ENCODE measurements at places on chromosomes 7 and 10. TPM values are rescaled to one million over a fixed set of nuclear protein-coding genes. Genes with fewer than 3 reads are reported as not detected.
A peak's percentile ranks its signal among the peaks of the same experiment; 100 is the strongest.

Gene PRLHR
- not detected for polyA plus RNA-seq

Gene LRRN3
- 3.8 TPM for polyA plus RNA-seq

DNA sequence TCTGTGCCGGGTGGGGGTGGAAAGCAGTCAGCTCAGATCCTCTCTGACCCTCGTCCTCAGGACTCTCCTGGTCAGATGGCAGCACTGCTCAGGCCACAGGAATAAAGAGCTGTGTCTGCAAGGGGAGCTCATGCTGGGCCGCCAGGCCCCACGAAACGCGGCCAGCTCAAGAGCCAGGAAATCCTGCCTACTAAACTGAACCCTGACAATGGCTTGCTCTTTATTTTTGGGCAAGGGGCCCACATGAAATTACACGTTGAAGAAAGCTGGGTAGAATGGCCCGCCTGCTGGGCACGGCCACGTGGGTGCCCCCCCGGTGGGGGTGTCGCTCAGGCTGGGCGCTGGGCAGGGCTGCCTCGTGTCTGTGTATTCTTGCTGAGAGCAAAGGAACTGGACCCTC lies 103.0 kb downstream of the ITIH5 start:
- no peak for DNase-seq

DNA sequence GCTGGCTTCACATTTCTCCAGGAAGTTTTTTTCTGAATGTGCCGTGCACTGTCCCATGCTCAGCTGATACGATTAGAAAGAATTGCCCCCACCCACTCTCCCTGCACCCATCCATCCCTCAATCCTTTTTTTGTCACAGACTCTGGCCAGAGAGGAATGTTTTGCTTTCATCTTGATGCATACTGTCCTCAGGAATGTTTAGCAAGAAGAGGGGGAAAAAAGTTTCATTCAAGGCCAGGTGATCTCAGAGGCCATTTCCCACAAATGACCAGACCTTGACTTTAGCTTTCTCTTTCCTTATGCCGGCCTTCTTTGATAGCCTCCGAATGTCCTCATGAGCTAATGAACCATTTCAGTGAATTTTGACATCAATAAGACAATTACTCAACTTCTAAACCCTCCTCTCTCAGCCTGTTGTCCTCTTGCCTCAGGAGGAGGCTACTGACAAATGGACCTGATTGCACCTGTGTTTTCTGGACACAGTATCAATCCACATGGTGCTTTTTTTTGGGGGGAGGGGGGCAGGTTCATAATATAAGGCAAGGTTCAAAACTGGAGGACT lies 105.0 kb upstream of the KLF6 start:
- no peak for DNase-seq

Gene SH2D4B
- 0.26 TPM for polyA plus RNA-seq

DNA sequence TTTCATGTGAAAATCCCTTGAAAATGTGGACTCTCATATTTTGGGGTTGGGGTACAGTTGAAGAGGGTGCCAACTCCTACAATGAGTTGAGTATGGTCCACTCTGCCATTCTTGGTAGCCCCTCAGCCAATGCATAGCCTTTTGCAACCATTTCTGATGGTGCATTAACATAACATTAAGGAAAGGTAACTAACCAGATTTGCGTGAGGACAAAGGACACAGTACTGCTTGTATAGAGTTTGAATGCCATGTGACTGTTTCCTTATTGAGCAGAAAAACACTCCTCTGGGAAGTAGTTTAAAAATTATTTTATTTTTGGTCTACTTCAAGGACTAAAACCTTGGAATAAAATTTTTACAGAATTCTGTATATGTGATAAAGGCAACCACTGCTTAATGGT lies 107.9 kb downstream of the HIBADH start:
- DNase-seq: no peak

Gene PHKG1
- 3.0 TPM for polyA plus RNA-seq

- no peak for DNase-seq
These were observed 7.7 kb upstream of the BET1 start for GRCh38 chr7:94011714-94012353.

DNA sequence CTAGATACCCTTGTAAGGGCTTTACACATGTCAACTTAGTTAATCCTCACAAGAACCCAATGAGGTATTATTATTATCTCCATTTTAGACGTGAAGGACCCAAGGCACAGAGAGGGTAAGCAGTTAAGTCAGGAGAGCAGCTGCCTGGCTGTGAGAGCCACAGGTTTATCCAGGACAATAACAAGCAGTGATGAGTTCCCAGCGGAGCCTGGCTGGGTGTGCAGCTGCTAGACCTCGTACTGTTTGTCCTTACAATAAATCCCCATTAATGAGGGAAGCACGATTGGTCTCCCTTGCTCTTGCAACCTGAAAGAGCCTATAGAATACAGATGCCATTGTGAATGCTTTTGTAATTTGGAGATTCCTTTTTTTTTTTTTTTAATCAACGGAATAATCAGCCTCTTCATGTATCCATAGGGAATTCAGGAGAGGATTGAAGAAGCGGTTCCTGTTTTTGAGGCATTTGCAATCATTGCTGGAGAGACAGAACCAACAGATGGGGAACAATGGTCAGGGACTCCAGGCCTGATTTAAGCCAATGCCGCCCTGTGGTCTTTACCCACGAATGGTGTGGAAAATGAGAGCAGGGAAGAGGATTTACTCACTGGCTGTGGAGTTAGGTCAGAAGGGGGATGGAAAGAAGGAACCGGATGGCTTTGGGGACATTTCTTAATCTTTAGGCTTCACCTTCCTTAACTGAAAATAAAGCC lies 12.3 kb upstream of the ASB4 start:
- DNase-seq: no peak

Gene WNT2
- polyA plus RNA-seq: 0.76 TPM

GRCh38 chr7:28318101-28318762 lies 94.1 kb upstream of the CREB5 start:
- DNase-seq: no peak

Gene PTF1A
- polyA plus RNA-seq: not detected

DNA sequence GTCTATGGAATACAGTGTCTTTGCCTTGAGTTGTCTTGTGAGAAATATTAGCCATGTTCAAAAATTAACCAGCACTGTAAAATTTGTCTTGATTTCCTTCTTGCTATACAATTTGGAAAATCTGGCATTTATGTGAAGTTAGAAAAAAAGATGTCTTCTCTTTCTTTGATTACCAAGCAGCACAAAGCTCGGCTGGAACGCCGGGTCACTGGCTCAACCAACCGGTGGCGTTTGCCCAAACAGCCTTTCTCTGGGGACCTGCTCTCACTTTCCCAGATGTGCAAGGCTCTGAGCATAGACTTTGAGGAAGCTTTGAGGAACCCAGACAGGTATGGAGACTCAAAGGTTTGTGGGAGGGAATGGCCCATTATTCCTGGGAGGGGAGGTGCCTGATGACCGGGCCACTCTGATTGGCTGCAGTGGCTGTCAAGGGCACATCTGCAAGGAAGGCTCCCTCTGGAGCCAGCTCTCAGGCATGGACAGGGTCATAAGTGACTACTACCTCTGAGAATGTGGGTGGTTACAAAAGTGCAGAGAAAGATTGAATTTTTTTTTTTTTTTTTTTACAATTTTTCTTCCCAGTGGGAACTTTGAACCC lies 5.6 kb downstream of the BTBD16 start:
- no peak for DNase-seq

GRCh38 chr10:110865809-110866482 lies 5.8 kb upstream of the PDCD4 start:
- DNase-seq: no peak

GRCh38 chr7:150453892-150454291 lies 3.5 kb downstream of the GIMAP8 start:
- DNase-seq: no peak

GRCh38 chr10:7075110-7075509 lies 335.7 kb downstream of the SFMBT2 start:
- DNase-seq: no peak

Gene PON1
- 1.3 TPM for polyA plus RNA-seq

Gene BLNK
- polyA plus RNA-seq: 36.3 TPM

Gene AS3MT
- polyA plus RNA-seq: 18.7 TPM

Gene C7orf25
- 4.4 TPM for polyA plus RNA-seq

DNA sequence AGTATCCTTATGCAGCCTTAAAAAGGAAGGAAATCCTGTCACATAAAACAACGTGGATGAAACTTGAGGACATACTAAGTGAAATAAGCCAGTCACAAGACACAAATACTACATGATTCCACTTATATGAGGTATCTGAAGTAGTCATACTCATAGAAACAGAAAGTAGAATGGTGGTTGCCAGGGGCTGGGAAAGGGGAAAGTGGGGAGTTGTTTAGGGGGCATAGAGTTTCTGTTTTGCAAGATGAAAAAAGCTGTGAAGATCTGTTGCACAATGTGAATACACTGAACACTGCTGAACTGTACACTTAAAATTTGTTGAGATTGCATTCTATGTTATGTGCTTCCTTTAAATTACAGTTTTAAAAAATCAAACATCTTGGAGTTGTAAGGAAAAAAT lies 2.9 kb downstream of the NUP205 start:
- DNase-seq: no peak

DNA sequence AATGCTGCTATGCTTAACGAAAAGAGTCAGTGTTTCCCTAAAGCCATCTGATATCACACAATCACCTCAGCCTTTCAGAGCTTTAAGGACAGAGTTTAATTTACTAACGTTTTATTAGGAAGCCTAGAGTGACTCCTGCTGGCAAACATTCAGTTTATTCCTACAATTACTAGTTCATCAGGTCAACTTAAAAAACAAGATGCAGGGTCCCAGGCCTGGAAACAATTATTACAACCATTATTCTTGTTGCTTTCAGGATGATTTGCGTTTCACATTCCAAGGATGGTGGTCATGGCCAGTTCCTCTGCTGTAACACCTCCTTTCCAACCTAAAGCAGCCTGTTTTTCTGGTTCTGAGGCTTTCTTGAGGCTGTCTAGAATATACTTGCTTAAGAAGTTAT lies 1.5 kb upstream of the FAM53B start:
- DNase-seq: peak; percentile 69

All from renal cortex interstitium (tissue), 15 donors.